ENCODE measurements at places on chromosomes 7 and 10.

GRCh38 chr10:689452-690371 is at the start of gene DIP2C:
Gene DIP2C, minus strand, starts transcription at chr10:689668. Its CDS starts 90 bp downstream, at chr10:689578.
- DNase-seq, result peak; percentile 77

- DNase-seq, result no peak
Observed at GRCh38 chr7:121941830-121942229, 68.9 kb downstream of the PTPRZ1 start.

DNA sequence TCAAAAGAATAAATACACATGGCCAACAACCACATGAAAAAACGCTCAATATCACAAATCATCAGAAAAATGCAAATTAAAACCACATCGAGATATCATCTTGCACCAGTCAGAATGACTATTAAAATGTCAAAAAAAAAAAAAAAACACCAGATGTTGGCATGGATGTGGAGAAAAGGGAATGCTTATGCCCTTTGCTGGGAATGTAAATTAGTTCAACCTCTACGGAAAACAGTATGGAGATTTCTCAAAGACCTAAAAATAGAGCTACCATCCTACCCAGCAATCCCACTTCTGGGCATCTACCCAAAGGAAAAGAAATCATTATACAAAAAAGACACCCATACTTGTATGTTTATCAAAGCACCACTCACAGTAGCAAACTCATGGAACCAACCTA is 45.0 kb upstream of the DIP2C start:
- DNase-seq, result no peak

GRCh38 chr10:11724938-11725776 is 17.0 kb upstream of the ECHDC3 start:
- DNase-seq, result peak; percentile 26

GRCh38 chr10:62655337-62655994 is 149.1 kb upstream of the ADO start:
- DNase-seq, result no peak

GRCh38 chr7:47818796-47819606 is 129.3 kb downstream of the PKD1L1 start:
- DNase-seq, result peak; percentile 54

DNA sequence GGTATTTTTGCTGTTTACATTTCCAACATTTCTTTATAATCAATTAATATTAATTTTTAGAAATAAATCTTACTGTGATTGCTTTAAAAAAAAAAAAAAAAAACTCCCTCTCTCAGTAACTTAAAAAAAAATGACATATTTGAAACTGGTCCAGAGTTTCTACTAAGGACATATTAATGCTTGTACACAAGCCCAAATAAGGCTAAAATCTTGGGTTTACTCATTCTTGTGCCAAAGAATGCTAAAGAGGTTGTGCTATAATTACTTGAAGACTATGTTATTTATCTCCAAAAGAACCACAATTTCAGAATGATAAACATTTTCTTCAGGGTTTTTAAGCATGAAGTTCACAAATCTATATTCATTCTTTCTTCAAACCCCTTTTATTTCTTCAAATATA is 39.4 kb upstream of the PHF14 start:
- DNase-seq, result no peak

DNA sequence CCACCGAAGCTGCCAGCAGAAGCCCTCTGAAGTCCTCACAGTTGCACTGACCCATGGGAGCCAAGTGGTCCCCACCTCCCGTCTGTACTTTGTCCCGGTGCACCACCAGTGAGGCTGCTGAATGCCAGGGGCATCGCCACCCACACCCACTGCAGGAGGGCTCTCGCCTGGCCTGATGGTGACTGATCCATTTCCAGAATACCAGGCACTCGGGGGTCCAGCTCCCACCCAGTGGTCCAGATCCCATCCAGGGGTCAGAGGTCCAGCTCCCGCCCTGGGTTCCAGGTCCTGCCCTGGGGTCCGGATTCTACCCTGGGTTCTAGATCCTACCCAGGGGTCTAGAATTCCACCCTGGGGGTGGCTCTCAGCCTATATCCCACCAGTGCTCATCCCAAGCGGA is 9.1 kb upstream of the JAKMIP3 start:
- DNase-seq, result no peak

DNA sequence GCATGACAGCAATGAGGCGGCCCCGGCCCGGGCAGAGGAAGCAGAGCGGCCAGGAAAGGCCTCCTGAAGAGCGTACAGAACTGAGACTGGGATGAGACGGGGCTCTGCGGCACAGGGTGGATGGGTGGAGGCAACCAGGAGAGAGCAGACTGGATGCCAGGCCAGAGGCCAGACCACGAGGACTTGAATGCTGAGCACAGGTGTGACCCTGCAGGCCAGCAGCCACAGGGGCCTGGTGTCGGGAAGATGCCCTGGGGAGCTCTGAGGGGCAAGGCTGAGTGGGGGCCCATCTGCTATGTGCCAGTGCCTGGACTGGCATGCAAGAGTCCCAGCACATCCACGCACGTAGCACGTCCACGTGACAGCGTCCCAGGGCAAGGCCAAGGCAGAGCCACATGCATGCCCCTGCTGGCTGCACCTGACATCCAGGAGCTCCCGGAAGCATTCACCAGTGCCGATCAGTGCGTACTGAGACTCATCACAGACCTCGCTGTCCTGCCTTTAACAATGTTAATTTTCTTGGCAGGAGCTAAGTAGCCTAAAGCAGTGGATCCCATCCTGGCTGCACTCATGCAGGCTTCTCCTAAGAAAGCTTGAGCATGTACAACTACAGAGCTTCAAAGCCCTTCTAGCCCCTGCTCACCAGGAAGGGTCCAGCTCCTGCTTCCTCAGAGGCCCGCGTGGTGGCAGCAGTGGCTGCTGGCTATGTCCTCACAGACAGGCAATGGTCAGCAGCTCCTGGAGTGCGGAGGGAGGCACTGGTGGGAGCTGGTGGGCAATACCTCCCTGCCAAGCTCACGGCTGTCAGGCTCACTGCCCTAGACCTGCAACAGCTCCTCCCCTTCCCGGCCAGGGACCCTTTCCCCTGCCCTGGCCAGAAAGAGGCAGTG is 18.0 kb downstream of the GRID1 start:
- no peak for DNase-seq

DNA sequence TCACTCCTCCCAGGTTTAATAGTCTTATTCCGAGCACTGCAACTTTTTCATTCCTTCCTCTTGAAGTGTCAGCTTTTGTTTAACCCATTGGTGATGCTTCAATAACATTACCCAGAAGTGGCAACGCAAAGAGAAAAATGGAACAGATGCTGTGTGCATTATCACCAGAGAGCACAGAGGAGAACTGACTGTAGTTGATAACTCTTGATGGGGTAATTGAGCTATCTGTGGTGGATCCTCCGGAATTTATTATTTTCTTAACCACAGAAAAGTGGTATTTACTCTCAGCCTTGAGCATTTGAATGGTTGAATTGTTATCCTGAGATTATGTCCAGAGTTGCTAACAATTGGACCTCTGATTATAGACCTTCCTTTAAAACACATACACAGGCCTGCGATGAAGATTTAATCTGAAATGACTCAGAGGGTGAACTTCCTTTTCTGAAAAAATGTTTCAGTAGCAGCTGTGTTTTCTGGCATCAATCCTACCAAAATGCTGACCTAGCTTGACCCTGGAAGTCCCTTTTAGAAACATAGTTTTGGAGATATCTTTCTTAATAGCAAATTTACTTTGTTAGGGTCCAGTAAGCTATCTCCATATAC is 1584.4 kb upstream of the LRRTM3 start:
- DNase-seq, result no peak

DNA sequence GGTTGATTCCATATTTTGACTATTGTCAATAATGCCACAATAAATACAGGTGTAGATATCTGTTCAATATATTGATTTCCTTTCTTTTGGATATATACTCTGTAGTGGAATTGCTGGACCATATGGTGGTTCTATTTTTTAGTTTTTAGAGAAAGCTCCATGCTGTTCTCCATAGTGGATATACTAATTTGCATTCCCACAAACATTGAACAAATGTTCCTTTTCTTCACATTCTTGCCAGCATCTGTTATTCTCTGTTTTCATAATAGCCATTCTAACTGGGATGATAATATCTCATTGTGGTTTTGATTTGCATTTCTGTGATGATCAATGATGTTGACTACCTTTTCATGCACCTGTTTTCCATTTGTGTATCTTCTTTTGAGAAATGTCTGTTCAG is 973.7 kb downstream of the REEP3 start:
- no peak for DNase-seq

DNA sequence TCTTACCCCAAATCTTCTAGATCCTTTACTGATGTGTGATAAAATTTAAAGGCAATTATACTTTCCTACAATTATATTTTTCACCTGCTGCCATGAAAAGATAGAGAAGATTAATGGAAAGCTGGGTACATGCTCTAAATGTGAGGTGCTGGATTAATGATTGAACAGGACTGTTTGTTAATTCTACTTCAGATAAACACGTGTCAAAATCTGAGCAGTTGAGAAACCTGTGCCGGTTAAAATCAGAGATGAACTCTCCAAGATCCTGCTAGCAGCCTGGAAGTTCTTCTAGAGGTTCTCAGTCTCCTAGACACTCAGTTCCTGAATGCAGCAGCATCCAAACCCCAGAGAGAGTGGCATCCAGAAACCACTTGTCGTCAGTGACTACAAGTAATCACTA is 69.2 kb downstream of the INHBA start:
- DNase-seq, result no peak

DNA sequence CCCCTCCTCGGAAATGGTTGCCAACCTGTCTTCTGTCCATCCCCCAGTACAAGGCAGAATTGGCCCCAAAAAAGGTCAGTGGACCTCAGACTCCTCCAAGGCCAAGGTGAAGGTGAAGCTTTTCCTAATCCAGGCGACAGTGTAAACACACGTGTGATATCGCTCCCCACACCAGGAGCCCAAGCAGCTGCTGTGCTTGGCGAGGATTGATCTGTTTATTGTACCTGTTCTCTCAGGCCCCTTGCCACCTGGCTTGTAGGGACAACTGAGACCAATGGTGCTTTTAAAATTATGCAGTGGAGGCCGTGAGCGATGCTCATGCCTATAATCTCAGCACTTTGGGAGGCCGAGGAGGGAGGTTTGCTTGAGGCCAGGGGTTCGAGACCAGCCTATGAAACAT is 66.1 kb upstream of the GTF2IRD1 start:
- no peak for DNase-seq

- DNase-seq, result no peak
Observed at GRCh38 chr7:75878312-75878768, 494 bp upstream of the RHBDD2 start.

- no peak for DNase-seq
Observed at GRCh38 chr10:130336617-130337304, 200.6 kb downstream of the GLRX3 start.

DNA sequence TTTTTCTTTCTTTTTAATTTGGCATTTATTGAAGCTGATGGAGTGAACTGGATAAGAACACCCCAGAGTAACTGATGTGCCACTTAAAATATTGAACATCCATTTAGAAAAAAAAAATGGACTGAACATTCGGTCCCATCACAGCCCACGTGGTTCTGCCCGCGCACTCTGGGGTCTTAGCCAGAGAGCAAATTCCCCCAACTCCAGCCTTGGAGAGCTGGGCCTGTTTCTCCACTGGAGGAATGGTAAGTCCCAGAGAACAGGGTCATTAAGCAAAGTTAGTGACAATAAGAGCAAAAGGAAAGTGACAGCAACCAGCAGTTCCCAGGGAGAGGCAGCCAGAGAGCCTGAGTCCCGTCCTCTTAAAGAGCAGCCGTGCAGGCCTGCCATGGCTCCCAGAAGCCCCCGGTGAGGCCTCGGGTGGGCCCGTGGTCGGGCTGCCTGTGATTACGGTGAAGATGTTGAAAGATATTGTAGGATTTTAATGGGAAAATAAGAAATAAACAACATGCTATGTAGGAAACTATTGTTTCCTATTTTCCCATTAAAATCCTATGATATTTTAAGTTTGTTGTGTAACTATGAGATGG is 487.9 kb upstream of the MKI67 start:
- DNase-seq, result no peak

DNA sequence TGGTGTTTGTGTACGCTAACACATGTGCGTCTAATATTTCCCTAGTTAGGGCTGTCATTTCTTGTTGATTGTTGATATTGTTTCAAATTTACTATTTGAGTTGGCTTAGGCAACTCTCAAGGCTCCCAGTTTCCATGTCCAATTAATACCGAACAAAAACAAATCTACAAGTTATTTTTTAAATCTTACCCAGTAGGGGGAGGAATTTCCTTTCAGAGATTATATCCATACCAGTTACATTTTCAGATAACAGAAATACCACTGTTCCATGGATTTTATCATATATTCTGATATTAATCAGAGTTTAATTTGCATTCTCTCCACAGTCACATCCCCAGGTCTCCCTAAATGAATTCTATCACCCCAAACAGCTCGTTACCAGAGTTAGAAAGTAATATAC is 7.2 kb upstream of the AKR1B10 start:
- no peak for DNase-seq

- DNase-seq, result no peak
Observed at GRCh38 chr7:96136600-96137239, 185.2 kb downstream of the SLC25A13 start.

- DNase-seq, result no peak
Observed at GRCh38 chr10:63140077-63140476, 6.9 kb downstream of the NRBF2 start.

DNA sequence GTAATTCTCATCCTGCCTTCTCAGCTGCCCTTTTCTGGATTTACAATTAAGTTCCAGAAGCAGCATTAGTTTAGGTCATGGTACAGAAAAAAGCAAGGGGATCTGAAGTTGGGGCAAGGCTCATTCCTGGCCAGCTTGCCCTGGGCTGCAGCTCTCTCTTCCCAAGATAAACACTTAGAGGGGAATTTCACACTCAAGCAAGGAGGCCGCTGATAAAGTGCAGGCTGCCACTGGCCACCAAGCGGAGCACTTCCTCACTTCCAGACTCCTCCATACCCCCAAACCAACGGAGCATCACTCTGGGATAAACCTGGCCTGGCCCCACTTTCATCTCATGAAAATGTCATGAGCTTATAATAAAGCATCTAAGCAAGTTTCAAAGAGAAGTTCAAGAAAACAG is 445.5 kb upstream of the MKI67 start:
- DNase-seq, result no peak

DNA sequence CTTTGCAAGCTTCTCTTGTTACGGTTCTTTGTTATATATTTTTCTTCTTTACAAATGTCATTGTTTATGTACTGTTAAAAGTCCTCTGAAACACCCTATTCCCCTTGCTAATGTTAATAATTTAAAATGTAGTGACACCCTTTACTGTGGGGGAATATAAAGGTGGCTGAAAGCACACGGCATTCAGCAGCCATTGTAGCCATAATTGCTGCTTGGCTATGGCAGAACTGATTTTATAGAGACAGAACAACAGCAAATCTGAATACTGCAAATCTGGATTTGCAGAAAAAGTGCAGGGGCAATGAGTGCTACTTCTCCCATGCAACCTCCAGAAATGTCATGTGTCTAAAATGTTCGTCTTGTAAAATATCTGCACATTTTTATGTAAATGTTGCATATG is 3.7 kb upstream of the WASL start:
- DNase-seq, result no peak
